ENCODE measurements at places on chromosomes 7 and 10.

- no peak for DNase-seq
Observed at GRCh38 chr10:46040004-46040403, 6.1 kb downstream of the MSMB start.

GRCh38 chr10:5416981-5417380 lies 4.6 kb downstream of the NET1 start:
- DNase-seq = no peak

GRCh38 chr7:116805100-116805544 lies 57.3 kb upstream of the CAPZA2 start:
- DNase-seq = no peak

DNA sequence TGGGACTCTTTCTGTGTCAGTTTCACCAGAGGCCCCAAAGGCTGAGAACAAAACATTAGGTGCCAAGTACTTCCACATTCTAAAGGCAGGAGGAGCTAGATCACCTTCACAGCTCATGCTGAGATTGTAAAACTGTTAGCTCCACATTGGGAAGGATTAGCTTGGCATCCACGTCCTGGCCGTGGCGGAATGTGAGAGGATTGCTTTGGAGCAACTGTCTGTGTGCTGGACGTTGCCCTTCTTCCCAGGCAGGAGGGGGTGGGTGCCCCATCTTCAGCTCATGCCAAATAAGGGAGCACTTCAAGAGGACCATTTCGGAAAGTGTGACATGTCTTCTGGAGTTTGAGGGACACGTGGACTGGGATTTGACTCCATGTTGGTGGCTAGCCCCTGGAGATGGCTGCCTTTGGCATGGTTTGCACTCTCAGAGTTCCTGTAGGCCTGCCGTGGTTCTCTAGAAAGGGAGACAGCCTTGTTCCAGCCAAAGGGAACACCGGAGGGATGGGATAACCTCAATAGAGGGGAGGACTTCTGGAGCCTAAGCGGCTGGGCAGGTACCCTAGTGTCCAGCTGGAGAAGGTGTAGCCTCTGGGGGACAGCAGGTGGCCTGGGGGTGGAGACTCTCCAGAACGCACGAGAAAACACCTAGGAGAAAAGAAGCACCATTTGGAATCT lies 19.9 kb upstream of the FMC1 start:
- DNase-seq = no peak

DNA sequence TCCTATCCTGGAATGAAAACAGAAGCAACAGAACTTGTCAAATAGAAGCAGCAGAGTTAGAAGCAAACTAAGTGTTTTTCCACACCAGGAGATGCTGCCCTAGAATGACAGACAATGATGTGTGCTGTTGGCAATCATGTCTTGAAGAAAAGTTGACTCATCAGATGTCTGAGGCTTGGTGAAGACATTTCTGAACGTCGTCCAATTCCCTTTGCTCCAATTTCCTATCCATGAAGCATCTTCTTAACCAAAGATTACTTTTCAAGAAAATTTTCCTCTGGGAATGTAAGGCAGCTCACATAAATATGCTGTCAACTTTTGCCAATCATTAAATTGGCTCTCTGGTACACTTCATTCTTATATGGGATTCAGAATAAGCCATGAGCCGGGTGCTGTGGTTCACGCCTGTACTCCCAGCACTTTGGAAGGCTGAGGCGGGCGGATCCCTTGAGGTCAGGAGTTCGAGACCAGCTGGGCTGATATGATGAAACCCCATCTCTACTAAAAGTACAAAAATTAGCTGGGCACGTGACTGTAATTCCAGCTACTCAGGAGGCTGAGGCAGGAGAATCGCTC lies 34.6 kb downstream of the MALSU1 start:
- no peak for DNase-seq

DNA sequence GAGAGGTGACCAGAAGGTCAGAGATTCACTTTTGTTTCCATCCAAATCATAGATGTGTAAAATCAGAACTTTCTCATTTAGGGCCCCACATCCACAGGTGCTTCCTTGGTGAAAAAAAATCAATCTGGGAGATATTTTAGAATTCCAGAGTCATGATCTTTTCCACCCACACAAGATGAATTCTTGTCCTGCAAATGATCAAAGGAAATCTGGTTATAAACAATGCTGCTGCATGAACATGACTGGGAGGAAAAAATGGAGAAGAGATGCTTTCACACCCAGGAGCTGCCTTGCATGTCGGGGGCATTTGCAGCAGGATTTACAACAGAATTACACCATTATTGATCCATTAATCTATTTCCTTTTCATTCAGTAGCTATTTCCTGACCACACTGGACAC lies 106.5 kb upstream of the TMEM72 start:
- no peak for DNase-seq

GRCh38 chr7:155066417-155066950 lies 3.6 kb upstream of the HTR5A start:
- no peak for DNase-seq

DNA sequence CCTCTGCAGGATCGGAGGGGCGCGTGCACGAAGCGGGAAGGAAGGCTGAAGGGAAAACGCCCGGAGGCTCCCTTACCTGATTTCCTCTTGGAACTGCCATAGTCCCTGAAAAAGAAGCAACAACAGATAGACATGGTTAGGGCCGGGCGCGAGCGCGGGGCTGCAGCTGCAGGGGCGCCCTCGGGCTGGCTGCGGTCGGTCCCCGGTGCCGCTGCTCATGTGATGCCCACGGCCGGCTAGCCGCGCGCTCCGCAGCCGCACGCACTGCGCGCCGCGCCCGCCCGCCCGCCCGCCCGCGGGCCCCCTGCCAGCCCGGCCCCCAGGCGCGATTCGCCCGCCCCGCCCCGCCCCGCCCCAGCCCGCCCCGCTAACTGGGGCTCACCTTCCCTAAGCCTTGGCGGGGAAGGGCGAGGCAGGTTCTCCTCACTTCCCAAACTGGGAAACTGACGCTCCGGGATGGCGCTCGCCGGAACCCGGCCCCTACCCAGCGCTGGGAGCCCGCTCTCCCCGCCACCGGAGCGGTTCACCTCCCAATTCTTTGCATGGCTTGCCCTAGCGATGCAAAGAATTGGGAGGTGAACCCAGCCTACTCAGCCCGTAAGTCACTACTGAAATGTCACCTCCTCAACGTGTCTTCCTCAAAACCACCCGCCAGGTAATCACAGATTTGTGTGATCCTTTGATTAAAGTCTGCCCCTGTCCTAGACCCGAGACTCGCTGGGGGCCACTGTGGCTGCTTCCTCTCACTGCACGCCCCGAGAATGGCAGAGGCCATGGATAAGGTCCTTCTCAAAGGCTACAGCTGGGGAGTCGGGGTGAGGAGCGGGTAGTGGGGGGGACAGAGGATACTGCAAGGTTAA lies 162.2 kb downstream of the SH3PXD2A start:
- DNase-seq = no peak

DNA sequence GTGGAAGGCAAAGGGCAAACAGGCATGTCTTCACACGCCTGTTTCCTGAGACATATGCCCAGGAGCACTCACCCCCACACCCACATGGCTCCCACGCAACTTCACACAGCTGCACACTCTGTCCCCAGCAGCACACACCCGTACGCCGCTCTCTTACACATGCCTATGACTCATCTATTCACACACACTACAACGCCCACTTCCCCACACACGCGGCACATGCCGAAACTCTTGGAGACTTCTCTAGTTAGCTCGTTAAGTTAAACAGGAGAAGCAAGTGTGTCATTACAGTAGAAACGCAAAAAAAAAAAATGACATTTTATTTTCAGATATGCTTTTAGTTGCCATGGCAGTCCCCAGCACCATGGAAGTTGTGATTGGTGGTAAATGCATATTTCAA lies 6.7 kb downstream of the CALN1 start:
- DNase-seq = no peak

DNA sequence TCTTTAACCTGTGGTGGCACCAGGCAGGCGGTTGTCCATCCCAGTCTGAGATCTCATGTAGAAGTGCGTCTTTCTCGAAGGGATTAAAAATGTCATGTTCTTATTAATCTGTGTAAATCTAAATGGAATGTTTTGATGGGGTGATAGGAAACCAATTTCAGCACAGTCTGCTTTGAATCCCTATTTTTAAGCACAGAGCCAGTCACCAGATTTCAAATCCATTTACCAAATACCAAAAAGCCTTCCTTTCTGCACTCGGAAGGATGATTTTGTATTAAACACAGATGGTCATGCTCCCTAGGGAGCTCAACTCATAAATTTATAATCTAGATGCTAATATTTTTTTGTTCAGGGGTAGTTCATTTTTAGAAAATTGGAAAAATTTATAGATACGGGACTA lies 160.6 kb upstream of the AOAH start:
- DNase-seq = no peak

DNA sequence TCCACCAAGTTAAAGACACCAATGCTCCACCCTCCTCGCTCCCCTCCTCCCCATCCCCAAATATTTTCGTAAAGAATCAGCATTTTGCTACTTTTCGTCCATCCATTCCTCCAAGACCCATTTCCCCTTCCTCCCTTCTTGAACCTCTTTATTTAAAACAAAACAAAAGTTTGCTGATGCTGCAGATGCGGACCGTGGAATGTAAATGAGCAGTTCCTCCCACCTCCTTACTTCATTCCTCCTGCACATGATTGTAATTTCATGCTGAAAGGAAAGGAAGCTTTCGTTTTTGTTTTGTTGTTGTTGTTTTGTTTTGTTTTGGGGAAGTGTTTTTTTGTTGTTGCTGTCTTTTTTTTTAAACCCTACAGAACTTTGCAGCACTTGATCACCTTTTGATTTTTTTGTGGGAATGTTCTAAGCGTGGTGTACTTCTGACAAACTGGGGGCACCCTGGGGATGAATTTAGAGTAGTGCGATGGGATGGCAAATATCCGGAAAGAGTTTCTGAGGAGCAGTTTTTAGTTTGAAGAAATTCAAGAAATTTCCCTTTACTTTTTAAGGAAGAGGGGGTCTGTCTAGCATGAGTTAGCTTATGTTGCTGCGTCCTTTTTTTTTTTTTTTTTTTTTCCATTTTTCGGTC lies 177.3 kb downstream of the TCF7L2 start:
- DNase-seq = no peak

GRCh38 chr10:14949291-14949690 lies 4.6 kb downstream of the DCLRE1C start:
- DNase-seq = no peak

DNA sequence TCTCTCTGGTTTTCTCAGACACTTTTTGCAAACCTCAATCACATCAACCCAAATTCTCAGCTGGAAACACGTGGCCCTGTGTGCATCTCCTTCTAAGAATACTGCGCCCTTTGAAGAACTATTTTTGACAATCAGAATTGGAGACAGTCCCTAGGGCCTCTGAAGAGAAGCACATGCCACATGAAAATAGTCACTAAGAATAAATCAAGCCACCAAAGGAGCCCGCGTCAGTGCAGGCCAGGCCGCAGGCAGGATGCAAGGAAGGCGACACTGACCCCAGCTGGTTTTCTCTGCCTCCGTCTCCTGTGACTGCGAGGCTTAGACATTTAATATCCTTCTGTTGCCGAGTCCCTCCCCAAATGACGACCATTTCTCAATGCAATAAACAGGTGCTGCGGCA lies 88.0 kb upstream of the ADAM12 start:
- DNase-seq = no peak

GRCh38 chr7:65265933-65266519 lies 107.6 kb upstream of the ZNF92 start:
- DNase-seq = no peak

DNA sequence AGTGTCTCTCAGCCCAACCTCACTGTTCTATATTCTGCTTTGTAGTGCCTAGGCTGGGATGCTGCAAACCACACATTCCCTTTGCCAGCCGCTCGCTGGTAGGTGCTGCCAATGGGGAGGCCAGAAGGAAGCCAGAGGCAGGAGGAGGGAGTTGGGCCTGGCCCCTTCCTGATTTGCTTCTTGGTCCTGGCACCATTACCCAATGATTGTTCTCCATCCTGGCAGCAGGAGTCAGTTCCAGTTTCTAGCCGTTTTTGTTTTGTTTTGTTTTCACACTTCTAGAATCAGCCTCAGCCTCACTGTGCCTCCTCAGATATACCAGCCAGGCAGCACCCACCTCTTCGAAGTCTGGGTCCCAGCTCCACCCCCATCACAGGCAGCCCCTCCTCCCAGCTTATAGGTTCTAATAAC lies 27.4 kb upstream of the LOXL4 start:
- no peak for DNase-seq

DNA sequence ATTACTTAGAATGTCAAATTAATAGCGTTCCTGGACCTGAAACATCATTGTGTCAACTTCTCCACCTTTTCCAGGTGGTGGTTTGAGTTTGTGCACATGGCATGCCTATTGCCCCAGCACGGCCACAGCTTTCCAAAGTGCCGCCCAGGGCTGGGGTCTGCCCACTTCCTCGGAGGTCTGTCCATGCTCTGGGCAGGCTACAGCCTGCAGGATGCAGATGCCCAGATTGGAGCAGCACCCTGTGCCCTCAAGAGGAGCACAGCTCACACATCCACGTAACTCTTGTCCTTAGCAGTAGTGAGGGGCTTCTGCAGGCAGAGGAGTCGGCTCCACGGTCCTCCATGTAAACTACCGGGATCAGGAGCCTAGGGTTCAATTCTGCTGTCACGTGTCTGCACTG lies 238.6 kb downstream of the EBF3 start:
- no peak for DNase-seq

DNA sequence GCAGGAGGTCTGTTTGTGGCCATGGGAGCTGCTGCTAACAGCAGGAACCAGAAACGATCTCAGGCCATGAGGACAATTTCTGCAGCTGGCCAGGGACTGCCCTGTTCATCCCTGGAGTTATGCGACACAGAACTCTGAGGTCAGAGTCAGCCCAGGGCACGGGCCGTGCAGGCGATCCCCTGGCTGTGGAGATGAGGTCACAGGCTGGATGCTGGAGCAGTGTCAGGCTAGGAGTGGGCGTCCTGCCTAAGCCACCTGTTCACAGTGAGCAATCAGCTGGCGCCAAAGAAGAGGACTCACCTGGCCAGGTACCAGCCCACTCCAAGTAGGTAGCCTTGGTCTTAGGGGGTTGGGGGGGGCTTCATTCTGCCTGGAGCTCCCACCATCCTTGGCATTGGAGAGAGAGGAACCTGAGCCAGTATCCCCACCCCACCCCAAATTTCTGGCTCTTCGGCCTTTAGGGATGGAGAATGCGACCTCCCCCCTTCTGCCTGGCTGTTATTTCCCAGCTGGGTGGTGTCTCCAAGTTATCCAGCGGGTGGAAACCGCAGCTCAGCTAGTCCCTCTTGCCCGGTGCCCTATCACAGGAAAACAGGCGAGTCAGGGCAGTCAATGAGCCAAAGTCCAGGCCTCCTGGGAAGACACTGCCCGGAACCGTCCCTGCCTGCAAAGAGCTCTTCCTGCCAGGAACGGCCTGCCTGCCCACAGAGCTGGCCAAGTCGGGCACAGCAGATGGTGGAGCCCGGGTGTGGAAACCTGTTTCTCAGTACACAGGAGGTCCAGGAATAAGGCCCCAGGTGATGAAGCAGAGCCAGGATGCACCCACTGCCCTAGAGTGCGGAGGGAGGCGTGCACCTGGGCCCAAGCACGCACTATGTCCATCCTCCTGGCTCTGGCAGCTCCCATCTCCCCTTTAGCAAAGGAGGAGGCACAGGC lies 1.8 kb upstream of the TTYH3 start:
- DNase-seq = peak; percentile 88

- no peak for DNase-seq
Observed at GRCh38 chr7:117129521-117129955, 176.2 kb downstream of the ST7 start.

All from Peyer's patch (tissue), 4 donors.